ENCODE measurements at places on chromosomes 5 and 9.

DNA sequence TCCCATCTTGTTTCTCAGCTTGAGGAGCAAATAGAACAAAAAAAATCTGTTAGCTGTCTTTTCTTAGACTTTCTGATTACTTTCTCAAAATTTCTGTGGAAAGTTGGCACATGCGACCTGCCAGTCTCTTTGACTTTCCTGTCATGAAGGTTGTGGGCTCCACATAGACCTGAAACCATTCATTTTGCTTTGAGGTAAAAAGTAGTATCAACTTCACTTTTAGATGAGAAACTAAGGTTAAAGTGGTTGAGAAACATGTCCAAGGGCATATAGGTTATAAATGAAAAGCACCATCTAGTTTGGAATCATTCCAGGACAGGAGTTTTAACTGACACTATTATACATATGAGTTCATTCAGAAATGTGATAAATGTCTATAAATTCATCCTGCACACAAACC lies 42.7 kb downstream of the ST8SIA4 start:
- no peak for DNase-seq

DNA sequence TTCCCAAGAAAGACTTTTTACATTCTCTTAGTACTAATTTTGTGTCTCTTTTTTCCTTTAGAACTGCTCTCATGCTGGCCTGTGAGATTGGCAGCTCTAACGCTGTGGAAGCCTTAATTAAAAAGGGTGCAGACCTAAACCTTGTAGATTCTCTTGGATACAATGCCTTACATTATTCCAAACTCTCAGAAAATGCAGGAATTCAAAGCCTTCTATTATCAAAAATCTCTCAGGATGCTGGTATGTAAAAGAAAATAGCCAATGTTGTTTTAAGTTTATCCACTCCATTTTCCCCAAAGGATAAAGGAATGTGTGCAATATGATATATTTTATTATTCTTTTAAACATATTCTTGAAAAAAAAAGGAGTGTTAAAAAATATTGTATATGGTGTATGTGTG lies 27.3 kb upstream of the TTC23L start:
- no peak for DNase-seq

GRCh38 chr5:169004551-169004950 lies 296.4 kb downstream of the SLIT3 start:
- DNase-seq: no peak

DNA sequence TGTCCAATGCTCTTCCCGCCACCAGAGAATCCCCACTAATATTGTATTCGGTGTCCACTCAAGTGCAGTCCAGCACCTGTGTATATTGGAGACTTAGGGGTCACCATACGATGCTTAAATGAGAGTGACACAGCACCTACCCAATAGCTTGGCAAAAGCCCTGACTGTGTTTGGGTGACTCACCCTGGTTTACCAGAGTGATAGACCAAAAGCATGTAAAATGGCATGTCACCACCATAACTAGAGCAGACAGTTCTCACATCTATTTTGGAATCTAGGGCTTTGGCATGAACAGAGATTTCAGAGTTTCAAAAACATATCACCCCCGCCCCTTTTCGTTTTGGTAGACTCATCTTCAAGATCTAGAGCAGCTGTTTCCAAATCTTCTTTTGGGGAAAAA lies 217.3 kb upstream of the RASEF start:
- no peak for DNase-seq

DNA sequence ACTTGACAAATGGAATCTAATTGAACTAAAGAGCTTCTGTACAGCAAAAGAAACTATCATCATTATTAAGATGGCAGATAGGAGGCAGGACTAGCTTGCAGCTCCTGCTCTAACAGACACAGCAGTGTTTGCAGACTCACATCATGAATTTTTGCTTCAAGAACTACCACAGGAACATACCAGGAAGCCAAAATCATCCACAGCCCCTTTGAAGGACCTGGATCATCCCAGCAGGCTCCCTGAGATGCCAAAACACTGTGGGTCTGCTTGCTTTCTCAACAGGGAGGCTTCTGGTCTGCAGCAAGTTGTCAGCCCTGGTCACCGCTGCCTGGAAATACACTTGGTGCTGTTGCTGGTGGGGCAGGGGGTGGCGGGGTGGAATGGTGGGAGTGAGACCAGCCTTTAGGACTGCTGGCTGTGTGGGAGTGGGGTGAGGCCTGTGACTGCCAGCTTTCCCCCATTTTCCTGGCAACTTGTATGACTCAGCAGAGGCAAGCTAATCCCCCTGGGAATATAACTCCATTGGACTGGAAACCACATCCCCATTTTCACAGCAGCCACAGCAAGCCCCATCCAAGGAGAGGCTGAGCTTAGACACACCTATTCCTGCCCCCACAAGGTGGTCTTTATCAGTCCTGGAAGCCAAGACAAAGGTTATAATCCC lies 533.8 kb upstream of the CYLC2 start:
- no peak for DNase-seq

GRCh38 chr5:95272316-95272929 lies 12.5 kb downstream of the MCTP1 start:
- DNase-seq: no peak

GRCh38 chr5:149826574-149826973 lies 96.5 kb downstream of the PPARGC1B start:
- DNase-seq: no peak

Measured in amniotic stem cell (primary cell).